ENCODE measurements at places on chromosomes 2 and 18.

GRCh38 chr2:230162981-230163380 is 56.8 kb downstream of the SP110 start:
- no peak for DNase-seq

GRCh38 chr2:196259507-196260481 is 88.4 kb upstream of the STK17B start:
- no peak for DNase-seq

DNA sequence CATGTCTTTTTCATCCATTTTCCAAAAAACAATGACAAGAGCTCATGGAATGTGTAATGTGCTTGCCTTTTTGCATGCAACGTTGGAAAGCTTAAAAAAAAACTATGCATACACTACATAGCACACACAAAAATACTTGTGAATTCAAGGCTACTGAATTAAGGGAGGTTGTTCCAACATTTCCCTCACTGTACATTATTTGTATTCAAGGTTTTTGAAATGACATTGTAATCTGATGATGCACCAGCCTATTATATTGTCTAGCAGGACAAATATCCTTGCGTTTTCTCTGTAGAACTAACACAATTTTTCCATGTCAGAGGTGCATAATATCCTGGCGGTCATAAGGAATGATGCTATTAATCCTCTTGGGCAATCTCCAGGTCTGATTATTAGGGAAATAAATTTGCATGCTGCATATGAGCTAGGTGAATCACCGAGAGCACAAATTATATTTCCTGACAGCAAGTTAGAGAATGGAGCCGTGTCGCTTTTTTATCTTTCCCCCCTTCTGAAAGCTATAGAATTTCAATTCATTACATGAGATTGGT is 836.9 kb upstream of the FANCL start:
- no peak for DNase-seq

DNA sequence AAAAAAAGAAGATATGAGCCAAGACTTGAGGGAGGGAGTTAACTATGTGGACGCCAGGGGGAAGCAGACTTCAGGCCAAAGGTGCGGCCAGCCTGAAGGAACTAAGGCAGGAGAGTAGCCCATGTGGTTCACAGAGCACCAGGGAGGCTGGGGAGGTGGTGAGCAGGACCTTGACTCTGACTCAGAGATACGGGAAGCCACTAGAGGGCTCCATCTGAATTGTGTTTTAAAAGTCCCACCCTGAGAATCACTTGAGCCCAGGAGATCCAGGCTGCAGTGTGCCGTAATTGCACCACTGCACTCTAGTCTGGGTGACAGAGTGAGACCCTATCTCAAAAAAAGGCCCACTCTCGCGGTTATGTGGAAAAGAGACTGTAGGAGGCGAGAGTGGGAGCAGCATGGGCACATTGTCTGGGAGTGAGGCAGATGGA is 12.3 kb downstream of the CEP192 start:
- DNase-seq, result peak; percentile 65

- DNase-seq, result no peak
Measured at GRCh38 chr2:9983401-9984216, 32.1 kb downstream of the GRHL1 start.

DNA sequence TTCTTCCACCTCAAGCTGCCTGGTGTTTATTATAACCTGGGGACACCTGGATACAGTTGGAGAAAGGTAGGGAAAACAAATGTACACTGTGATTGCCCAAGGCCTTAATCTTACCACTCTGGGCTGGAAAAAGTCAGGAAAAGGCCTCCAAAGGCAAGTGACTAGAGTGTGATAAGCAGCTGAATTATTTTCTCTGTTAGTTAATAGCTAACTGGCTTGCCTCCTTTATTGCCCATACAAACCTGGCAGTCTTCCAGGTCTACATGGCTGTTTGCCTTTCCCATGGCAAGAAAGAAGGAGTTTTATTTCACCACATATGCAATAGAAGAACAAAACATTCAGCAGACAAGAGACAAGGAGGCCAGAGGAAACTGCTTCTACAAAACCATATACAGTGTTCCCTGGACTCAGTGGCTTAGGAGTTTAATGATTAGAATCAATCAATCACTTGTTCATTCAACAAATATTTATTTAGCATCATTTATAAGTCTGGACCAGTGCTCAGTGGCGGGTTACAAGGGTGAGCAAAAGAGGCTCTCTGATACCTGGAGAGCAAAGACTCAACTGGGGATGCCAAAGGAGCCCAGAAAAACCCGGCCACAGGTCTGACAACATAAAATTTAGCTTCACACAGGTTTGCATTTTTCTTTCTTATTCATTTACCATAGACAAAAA is 27.5 kb upstream of the SUCLG1 start:
- DNase-seq, result no peak

DNA sequence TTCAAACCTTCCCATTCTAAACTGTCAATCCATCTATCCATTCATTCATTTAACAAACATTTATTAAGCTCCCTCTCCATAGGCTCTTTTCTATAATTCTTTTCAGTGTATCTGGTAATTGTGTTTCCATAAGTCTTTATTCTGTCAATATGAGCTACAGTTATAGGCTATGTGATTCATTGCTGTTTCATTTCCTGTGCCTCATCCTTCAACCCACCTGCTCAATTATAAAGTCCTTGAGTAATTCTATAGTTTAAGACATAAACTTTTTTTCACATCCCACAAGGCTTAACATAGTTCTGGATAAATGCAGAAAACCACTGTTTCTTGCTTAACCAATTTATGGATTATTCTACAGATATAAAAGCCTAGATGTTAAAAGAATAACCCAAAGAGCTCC is 84.2 kb upstream of the PIK3C3 start:
- DNase-seq, result no peak

DNA sequence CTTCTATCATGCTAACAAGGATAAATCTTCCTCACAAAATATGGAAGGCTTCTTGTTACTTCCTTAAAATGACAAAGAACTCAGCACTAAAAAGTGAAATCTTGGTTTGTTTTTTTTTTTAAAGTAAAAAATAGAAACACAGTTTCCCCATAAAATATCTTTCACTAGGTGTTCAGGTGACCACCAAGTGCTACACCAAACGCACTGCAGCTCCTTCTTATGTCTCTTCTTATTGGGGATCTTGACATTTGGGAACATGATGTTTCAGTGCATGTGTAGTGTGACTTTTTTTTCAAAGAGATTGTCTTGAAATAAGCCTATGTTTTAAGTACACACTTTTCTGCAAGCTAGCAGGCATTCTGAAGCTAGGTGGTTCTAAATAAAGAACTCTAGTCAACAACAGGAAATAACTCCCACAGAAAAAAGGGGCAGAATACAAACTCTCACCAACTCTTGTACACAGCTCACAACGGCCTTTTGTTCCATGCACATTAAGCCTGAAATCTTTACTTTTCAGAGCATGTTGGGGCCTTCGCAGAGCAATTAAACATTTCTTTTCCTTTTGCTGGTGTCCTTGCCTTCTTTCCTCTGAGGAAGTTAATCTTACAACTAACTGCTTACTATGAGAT is 13.2 kb upstream of the SERTAD2 start:
- DNase-seq, result no peak

- DNase-seq, result no peak
Measured at GRCh38 chr2:139083121-139083520, 302.9 kb upstream of the NXPH2 start.

DNA sequence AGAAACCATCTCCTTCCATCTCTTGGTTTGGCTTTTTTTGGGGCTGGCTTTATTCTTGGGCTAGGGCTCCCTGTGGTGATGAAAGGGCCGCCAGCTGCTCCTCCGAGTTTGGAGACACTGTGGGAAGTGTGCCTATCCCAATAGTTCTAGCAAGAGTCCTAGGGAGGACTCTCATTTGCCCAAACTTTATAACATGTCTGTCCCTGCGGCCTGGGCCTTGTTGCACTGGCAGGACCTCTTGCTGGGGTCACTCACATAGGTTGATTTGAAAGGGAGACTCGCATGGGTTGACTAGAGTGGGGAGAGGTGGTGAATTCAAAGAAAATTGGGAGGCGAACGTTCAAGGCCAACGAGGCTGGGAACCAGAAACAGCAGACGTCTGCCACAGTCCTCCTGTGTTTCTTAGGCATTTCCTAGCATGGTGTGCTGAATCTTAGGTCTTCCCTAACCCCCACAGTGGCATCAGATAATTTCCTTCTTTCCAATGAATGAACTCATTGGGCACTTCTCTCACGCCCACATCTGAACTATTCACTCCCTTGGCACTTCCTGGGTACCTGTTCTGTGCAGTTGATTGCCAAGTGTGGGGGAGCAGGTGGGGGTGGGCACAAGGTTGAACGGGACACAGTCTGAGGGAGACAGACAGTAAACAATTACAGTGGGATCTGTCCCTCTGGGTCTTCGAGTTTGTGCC is 26.8 kb downstream of the NIFK start:
- DNase-seq, result no peak

- no peak for DNase-seq
Measured at GRCh38 chr2:157327200-157327599, 1.6 kb upstream of the ERMN start.

- no peak for DNase-seq
Measured at GRCh38 chr2:70830366-70830765, 5.2 kb downstream of the CD207 start.

- no peak for DNase-seq
Measured at GRCh38 chr2:286774-287392, 1.0 kb downstream of the ALKAL2 start.

DNA sequence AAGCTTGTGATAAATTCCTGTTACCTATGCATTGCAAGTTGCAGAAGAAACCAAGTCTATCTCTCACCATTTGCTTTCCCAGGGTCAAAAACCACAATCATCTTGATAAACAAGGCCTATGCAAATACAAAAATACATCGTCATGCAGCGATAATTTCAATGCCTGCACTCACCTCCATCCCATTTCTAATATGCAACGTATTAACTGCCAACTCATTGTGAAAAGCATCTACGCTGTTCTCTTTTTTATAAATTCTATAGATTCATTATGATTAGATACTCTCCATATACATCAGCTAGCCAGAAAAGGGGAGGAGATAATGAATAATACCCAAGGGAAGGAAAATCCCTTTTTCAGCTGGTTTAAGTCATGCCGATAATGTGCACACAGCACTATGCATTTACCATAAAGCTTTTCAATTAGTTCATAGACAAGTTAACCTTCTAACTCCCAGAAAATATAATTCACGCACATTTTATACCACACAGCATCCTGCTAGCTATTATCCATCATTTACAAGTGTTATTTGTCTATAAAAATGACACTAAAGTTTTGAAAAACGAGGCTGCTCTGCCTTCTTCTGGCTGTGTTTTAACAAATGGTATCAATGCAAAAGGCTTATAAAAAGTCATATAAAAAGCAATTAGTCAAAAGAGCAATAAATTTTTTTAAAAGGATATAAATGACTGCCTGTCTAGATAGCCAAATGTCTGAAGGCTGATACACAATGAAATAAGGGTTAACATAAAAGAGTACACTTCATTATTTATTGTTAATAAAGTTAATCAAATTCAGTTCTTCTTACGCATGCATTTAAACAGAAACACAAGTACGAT is 77.6 kb downstream of the AFF3 start:
- DNase-seq, result no peak

Measured in hematopoietic multipotent progenitor cell treated with erythropoietin and hydrocortisone succinate and interleukin-3 and kit ligand, for 17 days (in vitro differentiated cells).